ENCODE measurements at places on chromosomes 16 and 17. TPM values are rescaled to one million over a fixed set of nuclear protein-coding genes. Genes with fewer than 3 reads are reported as not detected.

GRCh38 chr16:72397876-72398275 is 225.9 kb upstream of the PMFBP1 start:
- no peak for DNase-seq

DNA sequence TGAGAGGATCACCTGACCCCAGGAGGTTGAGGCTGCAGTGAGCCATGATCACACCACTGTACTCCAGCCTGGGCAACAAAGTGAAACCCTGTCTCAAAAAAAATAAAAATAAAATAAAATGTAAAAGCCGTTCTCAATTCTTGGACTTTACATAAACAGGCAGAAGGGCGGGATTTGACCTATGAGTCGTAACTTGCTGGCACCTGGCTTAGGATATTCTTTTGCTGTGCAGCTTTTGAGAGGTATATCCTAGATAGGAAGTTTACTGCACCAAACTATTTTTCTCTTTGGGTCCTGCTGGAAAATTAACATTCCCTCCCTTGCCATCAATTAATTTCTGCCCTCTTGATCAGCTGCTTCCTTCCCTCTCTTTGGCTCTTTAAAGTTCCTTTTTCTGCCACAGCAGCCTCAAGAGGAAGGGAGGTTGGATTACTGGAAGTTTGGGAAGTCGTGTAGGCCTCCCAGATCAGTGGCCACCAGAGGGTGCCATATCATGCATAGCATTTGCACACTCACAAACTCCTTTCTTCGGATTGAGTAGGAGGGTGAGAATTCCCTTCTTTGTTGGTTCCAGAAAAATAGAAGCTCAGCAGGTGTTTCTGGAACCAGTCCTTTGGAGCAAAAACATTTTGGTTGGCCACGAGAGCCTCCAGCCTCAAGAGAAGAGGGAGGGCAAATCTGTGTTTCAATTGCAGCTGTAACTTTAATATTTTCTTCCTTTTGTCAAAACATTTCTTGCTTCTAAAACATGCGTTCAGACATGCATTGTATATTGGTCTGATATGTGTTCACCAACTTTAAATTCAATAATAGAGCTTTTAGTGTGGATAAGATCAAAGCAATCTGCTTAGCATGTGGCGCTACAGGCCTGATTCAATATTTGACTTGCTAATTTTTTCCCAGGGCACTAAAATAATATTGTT is 147.3 kb downstream of the CCDC182 start:
- peak; percentile 54 for DNase-seq

DNA sequence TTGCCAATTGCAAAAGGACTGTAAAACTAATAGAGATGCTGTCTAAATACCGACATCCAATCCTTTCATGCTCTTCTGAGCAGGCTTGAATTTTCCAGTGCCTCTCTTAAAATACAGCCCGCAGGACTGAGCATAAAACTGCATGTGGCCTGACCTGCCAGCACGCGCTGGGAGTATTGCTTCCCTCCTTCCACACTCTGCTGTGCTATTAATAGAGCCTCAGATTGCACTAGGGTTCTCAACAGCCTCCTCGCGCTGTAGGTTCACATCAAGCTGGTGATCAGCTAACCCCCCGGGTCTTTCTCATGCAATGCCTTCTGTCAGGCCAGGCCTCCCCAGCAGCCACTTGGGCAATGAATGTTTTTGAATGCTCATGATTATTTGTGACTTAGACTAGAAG is 14.2 kb upstream of the MSI2 start:
- no peak for DNase-seq

DNA sequence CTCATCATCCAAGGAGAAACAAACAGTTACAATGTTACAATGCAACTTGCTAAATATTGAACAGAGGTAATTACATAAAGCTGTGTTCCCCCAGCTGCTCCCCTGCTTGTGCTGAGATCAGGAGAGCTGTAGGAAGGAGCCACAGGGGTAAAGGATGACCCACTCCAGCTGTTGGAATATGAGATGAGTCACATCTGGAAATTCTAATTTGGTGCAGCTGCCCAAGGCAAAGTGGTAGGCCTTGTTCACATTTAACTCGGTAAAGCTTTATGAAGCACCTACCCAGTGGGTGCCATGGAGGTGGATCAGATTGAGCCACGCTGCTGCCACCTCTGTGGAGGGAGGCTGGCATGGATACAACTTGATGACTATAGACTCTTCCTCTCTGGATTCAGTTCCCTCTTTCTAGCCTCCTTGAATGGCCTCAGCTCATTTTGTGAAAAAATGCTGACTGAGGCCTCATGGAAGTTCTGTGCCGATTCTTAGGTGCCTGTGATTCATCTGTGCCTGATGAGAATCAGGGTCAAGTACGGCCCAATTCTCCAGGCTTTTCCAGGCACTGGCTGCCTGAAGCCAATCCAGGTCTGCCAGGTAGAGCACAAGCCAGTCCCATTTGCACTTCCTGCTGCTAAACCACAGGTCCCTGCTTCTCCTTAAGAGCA is 7.4 kb downstream of the ZNF689 start:
- no peak for DNase-seq

GRCh38 chr17:5364156-5364555 is 55.3 kb downstream of the NUP88 start:
- no peak for DNase-seq

- DNase-seq = no peak
Measured at GRCh38 chr17:21127509-21128077, 829 bp downstream of the DHRS7B start.

DNA sequence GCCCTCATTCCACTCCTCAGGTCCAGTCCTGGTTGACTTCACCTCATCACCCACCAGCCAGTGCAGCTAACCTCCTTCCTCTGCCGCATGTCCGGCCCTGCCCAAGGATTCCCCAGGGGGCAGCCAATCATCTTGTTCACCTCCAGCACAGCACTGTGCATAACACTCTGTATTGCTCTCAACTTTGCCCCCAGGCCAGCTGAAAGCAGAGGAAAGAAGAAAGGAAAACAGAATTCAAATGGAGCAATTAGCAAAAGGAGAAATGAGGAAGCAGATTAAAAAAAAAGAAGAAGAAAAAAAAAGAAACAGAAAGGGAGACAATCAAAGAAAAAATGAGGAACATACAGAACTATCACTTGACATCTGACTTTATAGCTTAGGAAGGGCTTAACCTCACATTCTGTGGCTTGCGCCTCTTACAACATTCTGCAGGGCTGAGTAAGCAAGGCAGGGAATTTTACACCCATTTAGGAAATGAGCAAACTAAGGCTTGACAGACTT is 26.1 kb downstream of the GAS7 start:
- DNase-seq = no peak

GRCh38 chr17:57489321-57489720 is 233.0 kb downstream of the MSI2 start:
- no peak for DNase-seq

GRCh38 chr17:76137001-76137350 is 4.1 kb downstream of the FOXJ1 start:
- no peak for DNase-seq

- no peak for DNase-seq
Measured at GRCh38 chr17:13597723-13598347, 3.9 kb downstream of the HS3ST3A1 start.

The SMPD3 gene
- 32.7 TPM for total RNA-seq

The HSD17B2 gene
- total RNA-seq = 82.7 TPM

The TBC1D28 gene
- not detected for total RNA-seq

The PRR15L gene
- total RNA-seq = 1.3 TPM

The GPRC5B gene
- total RNA-seq = 5.0 TPM

The TPSB2 gene
- total RNA-seq = 1.6 TPM

The EVPLL gene
- 2.2 TPM for total RNA-seq

Measured in left lobe of liver (tissue), 2 donors.